ENCODE measurements at places on chromosomes 16 and 17. TPM values are rescaled to one million over a fixed set of nuclear protein-coding genes. Genes with fewer than 3 reads are reported as not detected.
A peak's percentile ranks its signal among the peaks of the same experiment; 100 is the strongest.

DNA sequence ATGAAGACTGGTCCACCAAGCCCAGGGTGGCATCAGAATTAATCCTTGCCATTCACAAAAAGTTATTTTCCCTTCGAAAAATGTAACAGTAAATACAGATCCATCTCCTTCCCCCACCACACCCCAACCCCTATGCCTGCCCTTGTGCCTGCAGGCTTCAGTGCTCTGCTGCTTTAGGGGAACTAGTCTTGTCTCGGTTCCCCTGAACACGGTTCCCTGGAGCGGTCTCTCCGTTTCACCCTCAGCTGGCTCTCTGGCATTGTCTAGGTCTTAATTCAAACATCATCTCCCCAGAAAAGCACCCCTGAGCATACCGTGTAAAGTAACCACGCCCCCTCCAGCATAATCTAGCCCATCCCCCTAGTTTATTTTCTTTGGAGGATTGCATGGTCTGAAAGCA, 25.8 kb downstream of the EMP2 start:
- no peak for DNase-seq

GRCh38 chr17:49229076-49229804, 1.3 kb downstream of the PHOSPHO1 start:
- no peak for DNase-seq

GRCh38 chr16:89811321-89811720, 5.1 kb downstream of the FANCA start:
- no peak for DNase-seq

RTN4RL1 gene
- 0.61 TPM for total RNA-seq

- no peak for DNase-seq
These were observed 379 bp upstream of the OTOP2 start for GRCh38 chr17:74923538-74924249.

- DNase-seq, result peak; percentile 59
These were observed 74.5 kb upstream of the MYOCD start for GRCh38 chr17:12591021-12591735.

ALDH3A1 gene
- total RNA-seq, result not detected

- DNase-seq, result no peak
These were observed 432.9 kb upstream of the DYNLRB2 start for GRCh38 chr16:80107900-80108299.

- DNase-seq, result no peak
These were observed 313.5 kb downstream of the PHKB start for GRCh38 chr16:47774661-47775060.

GRCh38 chr16:69711115-69711740, 15.1 kb downstream of the NQO1 start:
- no peak for DNase-seq

GRCh38 chr17:9299695-9300094, 275.9 kb downstream of the STX8 start:
- no peak for DNase-seq

KRT31 gene
- 0.08 TPM for total RNA-seq

DNA sequence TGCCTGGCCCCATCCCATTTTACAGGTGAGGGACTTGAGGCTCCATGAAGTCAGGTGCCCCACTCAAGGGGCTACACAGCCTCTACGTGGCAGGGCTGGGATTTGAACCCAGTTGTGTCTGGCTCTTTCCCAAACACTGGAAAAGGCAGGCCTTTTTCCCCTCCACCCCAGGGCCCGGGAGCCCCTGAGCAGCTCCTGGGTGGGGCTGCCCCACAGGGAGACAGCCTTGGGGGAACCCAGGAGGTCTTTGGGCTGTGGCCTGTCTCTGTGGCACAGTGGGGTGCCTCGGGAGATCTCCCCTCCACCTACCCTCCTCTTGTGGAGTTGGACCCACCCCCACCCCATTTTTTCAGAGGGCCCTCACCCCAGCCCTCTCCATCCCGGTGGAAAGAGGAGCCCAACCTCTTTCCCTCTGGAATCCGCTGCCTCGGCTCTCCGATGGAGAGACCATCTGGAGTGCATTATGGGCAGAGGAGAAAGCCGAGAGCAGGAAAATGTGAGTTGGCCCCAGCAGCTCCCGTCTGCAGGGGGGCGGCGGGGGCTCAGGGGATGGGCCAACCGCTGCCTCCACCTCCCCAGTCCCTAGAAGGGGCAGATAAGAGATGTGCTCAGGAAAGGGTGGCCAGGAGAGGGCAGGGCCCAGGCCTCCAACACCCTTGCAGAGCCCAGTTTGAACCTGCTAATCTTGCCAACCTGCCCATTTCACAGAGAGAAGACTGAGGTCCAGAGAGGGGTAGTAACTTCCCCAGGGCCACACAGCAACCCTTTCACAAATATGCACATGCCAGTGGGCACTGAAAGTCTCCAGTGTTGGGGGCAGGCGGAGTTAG, 15.4 kb upstream of the TMEM92 start:
- no peak for DNase-seq

- DNase-seq, result no peak
These were observed 17.8 kb upstream of the TOB1 start for GRCh38 chr17:50883850-50884438.

GRCh38 chr17:83035722-83036121, 43.7 kb upstream of the METRNL start:
- DNase-seq, result no peak

Data from SJCRH30 (cell line).